ENCODE measurements at places on chromosomes 12 and 14.

DNA sequence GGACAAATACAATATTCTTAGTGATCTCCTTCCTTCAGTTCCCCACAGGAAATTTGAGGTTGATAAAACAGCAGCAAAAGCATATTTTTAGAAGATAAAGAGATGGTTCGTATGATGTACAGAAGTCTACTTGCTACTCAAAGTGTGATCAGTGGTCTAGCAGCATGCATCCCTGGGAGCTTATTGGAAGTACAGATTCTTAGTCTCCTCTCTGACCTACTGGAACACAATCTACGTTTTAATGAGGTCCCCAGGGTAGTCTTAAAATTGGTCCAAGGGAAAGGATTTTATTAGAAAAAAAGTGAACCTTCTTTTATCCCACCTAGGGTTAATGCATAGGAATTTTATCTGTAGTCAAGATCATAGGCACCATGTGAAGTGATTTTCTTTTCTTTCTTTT, 703.4 kb downstream of the NRXN3 start:
- DNase-seq: no peak

DNA sequence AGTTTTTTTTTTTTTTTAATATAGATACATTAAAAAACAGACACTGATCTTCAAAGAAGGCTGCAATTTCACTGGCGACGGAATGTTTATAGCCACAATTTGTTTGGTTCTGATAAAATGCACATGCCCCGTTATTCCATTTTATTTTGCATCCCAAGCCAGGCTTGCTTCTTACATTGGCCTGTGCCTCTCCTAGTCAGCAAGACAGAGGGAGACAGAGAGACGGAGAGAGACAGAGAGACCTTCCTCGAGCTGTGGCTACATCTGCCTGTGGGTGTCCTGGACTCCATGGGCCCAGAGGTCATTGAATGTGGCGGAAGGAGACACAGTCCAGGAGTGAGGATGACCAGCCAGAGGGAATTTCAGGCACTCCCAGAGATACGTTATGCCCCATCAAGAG, 926.6 kb downstream of the VRK1 start:
- DNase-seq: no peak

GRCh38 chr12:93361151-93361919, 16.4 kb upstream of the NUDT4 start:
- DNase-seq: no peak

GRCh38 chr12:563250-563781, 99.9 kb downstream of the NINJ2 start:
- DNase-seq: no peak

GRCh38 chr12:24491968-24492367, 456.9 kb downstream of the BCAT1 start:
- no peak for DNase-seq

DNA sequence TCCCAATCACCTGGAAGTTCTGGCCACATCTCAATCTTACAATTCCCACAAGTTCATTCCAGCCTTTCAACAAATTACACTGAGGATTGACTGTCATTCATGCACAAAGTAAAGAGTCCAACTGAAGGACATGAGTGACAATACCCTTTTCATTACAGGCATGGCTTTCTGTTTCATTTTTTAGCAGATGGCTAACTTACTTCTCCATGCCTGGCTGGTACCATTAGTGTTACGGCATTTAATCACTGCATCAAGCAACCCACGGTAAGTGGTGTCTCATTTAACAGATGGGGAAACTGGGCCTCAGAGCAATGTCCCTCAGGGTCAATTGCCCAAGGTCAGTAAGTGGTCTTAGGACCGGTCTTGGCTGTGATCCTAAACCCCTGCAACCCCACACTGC, 114.4 kb downstream of the PRICKLE1 start:
- DNase-seq: no peak

GRCh38 chr14:34426313-34427295, 35.4 kb downstream of the SPTSSA start:
- DNase-seq: no peak

- DNase-seq: no peak
These were observed 277.1 kb downstream of the FOXG1 start for GRCh38 chr14:29043737-29044136.

GRCh38 chr12:64943686-64944085, 119.2 kb downstream of the TBC1D30 start:
- no peak for DNase-seq

DNA sequence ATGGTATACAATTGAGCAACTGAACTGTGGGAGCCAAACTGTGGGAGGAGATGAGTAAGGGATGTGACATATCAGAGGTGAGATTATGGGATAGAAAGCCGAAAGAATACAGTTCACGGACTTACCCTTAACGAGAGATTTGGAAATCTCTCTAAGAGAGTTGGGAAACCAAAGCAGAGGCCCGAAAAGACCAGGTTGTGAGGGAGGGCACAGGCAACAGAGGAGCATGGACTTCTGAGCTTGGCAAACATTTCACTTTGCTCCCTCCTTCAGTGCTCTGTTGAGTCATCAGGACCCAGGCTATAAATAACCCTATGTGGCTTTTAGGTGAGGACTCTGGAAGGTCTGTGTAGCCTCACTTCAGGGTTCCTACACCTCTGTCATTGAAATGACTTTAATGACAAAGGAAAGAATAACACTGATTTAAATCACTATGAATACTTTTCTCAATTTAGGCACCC, 120.6 kb downstream of the TGFB3 start:
- no peak for DNase-seq

GRCh38 chr14:29242755-29243754, 476.5 kb downstream of the FOXG1 start:
- DNase-seq: no peak

- DNase-seq: no peak
These were observed 16.1 kb downstream of the FGD6 start for GRCh38 chr12:95201056-95201670.

DNA sequence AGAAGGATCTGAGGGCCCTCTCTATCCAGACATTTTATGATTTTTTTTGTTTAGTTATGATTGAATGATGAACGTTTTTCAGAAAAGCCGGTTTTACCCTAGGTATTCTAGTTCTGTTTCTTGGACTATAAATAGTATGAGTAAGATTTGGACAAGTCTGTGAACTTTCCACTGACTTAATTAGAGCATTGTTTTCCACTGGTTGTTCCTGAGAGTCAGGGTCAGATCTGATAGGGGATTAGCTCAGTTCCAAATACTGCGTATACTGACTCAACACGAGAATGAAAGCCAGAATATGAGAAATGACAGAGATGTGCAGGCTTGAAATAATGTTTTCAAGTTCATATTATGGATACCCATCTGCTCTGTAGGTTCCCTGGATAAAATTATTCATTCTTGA, 361.6 kb downstream of the AEBP2 start:
- no peak for DNase-seq

DNA sequence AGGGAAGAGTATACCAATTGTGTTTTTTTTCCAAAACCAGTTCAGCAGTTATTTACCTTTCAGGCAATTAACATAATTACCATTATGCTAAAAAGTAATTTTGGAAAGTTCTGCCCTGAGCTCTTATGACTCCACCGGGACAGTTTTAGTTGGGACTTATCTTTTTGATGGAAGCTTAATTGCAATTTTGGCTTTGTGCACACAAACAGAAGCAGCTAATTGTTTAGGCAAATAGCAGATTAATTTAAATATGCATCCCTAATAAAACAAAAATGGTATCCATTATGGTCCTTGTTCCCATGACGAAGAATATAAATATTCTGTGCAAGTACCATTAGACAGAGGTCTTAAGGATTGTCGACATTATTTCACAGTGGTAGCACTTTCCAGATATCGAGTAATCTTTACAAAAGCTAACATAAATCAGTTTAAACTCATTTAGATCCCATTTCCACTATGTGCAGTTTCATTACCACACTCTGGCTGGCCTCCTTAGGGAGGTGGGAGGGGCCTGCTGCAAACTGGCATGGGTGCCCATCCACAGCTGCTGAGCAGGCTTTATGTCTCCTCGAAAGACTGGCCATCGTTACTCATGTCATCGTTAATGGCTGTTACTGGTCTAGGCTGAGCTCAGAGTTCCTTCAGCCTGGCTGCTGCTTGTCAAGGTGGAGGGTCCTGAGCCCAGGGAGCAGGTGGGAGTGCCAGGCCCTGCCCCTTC, 68.2 kb downstream of the FBXW8 start:
- no peak for DNase-seq

DNA sequence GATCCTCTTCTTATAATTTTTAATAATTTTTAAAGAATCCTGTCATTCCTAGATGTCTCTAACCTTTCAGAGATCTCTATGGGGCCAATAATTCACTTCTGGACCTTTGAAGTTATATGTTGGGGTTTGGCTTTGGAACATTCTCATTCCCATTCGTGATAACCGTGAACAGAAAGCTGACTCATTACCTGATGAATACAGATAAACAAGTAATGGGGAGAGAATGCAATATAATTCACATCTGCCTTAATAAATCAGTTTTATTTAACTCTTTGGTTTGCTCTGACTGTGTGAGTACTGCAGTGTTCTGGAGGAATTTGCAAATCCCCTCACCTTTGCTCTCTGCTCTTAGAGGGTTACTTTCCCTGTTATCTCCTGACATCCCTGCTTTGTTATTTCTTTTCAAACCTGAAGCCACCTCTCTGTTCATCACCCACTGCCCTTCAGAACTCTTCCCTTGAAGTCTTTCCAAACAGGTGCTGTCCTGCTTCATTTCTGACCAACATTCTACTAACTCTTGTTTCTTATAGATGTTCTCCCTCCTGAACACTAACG, 79.6 kb upstream of the SLC38A2 start:
- DNase-seq: no peak

GRCh38 chr14:94615254-94615653, 3.1 kb downstream of the SERPINA3 start:
- DNase-seq: no peak

DNA sequence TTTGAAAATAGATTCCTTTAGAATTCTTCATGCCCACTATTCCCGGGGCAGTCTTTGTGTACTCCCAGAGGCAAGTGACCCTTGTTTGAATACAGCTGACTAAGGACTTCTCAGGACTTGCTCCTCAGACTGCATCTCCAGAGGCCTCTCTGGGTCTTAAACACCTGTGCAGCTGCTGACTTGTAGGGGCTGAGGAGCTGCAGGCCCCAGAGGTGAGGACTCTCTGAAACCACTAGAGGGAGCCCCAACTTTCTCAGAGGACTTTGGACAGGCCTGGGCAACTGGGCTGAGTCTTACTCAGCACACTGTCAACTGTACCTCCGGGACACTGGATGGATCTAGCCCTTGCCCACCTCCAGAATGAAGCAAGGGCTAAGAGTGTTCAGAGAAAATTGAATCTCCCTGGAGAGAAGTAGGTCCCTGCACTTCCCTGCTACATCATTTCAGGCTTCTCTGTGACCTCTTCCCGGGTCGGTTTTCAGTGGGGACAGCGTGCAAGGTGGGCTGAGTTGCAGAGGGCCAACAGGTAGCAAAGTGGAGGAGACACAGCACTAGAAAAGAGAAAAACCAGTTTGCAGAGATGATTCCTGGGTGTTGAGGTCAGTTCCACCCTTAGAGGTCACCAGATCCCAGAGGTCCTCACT, 164.6 kb downstream of the TMEM117 start:
- no peak for DNase-seq
